ENCODE measurements at places on chromosomes 5 and 9.

- no peak for DNase-seq
Observed at GRCh38 chr9:99628285-99628684, 193.4 kb upstream of the NR4A3 start.

DNA sequence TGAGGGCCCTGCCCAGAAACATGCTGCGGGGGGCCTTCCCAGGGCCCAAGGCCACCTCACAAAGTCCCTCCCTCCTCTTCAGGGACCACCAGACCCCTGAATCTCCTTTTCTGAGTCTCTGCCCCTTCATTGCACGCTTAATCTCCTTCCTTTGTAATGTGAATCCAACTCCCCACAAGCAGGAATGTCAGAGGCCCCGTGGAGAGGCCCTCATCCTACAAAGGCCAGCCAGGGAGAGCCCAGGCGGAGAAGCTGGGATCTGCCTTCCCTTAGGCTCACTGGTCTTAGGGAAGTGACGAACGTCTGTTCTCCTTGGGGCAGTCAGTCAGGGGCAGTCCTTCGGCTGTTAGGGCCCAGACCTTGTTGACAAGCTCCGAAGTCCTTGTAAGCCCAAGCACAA is 2.3 kb downstream of the SMIM33 start:
- DNase-seq: peak; percentile 82

GRCh38 chr9:137705443-137705863 is 86.6 kb downstream of the EHMT1 start:
- DNase-seq: no peak

DNA sequence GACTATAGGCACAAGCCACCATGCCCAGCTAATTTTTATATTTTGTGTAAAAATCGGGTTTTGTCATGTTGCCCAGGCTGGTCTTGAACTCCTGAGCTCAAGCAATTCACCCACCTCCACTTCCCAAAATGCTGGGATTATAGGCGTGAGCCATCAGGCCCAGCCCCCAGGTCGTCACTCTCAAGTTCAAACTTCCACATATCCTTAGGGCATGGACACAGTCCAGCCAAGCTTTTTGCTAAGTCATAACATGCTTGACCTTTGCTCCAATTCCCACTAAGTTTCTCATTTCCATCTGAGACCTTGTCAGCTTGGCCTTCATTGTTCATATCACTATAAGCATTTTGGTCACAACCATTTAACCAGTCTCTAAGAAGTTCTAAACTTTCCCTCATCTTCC is 43.9 kb upstream of the ARAP3 start:
- DNase-seq: no peak

DNA sequence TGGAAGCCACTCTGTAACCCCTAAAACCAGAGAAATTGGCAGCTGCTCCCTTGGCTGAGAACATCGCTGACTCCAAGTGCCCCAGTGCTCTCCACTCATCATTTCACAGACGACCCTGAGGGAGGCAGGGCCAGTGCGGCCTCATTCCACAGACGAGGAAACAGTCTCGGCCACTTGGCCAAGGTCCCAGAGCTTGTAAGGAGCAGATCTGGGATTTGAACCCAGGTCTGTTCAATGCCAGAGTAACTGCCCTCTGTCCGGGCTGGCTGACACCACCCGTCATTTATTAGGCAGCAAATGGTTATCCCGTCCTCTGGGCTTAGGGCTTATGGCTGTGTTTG is 19.9 kb upstream of the IER5L start:
- peak; percentile 52 for DNase-seq
